ENCODE measurements at places on chromosomes 1 and 21. TPM values are rescaled to one million over a fixed set of nuclear protein-coding genes. Genes with fewer than 3 reads are reported as not detected.

- DNase-seq: no peak
Observed at GRCh38 chr1:220113136-220113695, 19.3 kb downstream of the IARS2 start.

GRCh38 chr1:106038260-106038659, 1018.2 kb upstream of the PRMT6 start:
- no peak for DNase-seq

DNA sequence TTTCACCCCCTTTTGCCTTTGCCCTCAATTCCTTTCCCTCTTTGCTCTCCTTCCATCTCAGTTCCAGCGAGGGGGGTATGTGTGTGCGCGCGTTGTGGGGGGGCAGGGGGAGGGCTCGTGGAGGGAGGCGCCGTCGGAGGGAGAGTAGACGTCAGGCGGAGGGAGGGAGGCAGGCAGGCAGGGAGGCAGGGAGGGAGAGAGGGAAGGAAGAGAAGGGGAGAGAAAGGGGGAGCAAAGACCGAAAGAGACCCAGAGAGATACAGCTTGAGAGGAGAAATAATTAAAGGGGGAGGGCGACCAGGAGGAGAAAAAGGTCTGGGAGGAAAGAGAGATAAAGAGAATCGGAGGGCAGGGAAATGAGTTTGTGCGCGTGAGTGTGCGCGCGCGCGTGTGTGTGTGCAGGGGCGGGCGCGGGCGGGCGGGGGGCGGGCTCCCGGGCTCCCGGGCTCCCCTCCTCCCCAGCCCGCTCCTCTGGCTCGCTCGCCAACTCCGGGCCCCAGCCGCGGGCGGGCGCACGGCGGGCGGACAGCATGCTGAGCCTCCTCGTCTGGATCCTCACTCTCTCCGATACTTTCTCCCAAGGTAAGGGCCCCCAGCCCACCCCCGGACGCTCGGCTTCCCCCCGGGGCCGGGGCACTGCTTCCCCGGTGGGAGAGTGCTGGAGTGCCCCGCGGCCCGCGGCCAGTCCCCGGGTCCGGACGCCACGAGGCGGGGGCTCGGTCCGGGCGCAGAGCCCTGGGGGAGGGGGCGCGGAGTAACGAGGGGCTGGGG, at the start of gene KIRREL1:
Gene KIRREL1 (plus strand): TSS at position 499 of the 771 bp plus-strand sequence. CDS start 32 bp downstream, at position 531.
- peak; percentile 66 for DNase-seq

- DNase-seq: no peak
Observed at GRCh38 chr21:38769191-38769780, 36.4 kb upstream of the ETS2 start.

- DNase-seq: no peak
Observed at GRCh38 chr1:18058206-18058921, 49.2 kb upstream of the IGSF21 start.

DNA sequence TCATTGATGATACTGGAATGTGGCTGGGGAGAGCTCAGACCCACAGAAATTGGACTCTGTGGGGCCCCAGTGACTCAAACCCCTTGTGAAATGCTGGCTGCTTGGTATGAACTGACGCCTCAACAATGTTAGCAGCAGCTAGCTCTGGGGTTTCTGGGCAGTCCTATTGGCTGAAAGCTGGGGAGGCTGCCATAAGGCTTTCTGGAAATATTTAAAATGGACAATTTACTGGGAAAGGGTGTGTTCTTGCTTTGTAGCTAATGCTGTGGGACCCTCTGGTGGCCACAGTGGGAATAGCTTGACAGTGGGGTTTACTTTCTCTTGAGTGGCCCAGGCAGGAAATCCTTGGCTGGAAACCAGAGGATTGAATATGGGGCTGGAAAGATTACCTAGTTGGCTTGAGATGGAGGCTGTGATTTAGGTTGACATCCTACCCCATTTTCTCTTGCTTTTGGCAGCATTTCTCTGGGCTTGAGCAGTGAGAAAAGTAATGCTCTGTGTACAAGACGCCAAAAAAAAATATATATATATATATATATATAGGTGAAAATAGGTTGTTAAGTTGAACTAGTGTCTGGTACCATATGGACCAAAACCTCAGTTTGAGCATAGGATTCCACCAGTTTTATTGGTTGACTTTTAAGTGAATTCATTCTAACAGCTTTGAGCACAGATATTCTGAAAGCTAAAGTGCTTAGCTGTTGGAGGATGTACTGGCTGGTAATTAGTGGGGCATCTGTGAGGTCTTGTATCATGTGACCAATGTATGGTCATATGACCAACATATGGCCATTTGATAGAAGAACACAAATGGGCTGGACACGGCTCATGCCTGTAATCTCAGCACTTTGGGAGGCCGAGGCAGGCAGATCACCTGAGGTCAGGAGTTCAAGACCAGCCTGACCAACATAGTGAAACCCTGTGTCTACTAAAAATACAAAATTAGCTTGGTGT, 8.2 kb upstream of the S100A10 start:
- DNase-seq: peak; percentile 85

- DNase-seq: no peak
Observed at GRCh38 chr1:188402986-188403385, 1574.2 kb downstream of the PLA2G4A start.

DNA sequence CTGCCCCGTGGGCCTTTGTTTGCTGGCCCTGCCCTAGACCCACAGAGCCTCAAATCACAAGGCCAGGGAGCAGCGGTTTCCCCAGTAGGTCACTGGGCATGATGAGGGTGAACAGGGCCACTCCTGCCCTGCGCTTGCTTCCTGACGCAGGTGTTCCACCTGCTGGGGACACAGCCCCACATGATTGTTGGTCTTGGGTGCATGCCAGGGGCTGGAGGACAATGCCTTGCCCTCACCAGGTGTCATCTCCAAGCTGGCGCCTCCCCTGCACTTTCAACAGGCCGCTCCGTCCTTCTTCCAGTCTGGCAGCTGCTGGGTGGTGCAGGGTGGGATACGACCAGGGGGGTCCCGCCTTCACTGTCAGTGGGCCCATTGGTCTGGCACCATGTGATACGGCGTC, 24.3 kb downstream of the IL10RB start:
- no peak for DNase-seq

DNA sequence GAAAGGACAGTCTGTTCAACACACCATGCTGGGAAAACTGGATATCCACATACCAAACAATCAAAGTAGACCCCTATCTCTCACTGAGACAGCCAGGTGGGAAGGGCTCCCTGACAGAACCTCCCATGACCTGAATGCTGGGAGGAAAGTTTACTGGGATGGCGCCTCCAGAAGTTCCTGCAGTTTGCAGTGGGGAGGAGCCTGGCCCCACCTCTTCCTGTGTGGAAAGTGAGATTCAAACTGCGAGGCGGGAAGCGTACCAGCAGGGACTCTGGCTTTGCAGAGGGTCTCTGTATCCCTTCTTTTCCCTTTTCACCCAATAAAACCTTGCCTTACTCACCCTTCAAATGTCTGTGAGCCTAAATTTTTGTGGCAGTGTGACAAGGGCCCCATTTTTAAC, 190.7 kb downstream of the HHIPL2 start:
- DNase-seq: no peak

DNA sequence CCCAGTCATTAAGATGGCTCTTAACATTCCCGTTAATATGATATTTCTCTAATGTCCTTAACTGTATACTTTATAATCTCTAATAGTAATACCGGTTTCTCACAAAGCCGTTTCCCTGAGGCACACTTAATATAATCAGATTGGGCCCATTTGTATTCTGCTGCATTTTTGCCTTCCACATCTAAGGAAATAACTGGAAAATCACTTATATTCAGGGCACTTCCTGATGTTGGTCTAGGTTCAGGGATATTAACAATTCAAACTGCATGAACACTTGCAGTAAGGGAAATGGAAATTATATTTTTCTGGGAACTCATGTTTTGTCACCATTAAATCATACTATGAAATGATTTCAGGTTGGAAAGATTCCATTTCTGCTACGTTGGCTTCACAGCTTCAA, 119.8 kb downstream of the TPR start:
- DNase-seq: no peak

DNA sequence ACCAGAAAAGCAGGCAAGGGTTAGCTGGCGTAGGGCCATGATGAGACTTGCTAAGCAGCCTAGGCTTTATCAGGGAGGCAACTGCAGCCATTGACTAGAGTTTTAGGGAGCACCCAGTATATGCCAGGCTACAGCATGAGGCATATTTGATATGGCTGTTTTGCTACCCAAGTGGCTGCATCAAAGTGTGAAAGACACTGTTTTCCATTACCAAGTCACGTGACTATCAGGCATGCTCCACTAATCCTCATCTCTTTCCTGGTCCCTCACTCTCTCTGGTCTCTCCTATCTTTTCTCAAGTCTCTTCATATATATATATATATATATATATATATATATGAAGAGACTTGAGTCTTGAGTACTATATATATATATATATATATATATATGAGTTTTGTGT, 206.7 kb upstream of the POU3F1 start:
- DNase-seq: no peak

DNA sequence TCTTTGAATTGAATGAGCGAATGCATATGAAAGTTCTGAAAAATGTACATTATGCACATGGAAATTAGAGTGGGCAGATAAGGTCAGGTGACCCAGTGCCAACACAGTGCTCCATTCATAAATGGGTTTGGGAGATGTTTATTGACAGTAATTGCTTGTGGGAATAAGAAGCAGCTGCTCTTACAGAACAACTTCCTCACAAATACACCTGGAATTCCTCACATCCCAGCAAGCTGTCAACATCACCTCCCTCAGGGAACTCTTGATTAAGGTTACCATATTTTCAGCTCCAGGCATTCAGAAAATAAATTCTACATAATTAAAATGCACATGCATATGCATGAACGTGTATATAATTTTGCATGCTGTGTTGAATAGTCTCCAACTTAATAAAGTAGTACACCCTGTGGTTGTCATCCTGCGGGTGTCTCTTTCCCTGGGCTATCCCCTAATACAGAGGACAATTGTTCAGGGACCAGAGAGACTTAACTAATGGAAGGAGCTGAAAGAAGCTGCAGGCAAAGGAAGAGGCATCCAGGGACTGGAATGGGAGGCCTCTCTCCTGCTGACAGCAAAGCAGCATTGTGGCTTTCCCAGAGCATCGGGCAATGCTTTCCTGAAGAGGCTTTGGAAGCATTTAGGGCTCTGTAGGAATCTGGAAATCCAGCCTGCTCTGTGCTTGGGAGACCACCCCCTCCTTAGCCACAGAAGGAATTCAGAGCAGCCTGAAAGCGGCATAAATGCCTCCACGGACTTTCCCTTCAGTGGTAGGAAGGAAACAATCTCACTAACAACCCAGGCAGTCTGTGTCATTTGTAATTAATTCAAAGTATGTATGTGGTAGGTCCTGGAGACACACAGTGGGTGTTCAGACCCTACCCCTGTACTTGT, 55.2 kb upstream of the GNG12 start:
- DNase-seq: no peak

DNA sequence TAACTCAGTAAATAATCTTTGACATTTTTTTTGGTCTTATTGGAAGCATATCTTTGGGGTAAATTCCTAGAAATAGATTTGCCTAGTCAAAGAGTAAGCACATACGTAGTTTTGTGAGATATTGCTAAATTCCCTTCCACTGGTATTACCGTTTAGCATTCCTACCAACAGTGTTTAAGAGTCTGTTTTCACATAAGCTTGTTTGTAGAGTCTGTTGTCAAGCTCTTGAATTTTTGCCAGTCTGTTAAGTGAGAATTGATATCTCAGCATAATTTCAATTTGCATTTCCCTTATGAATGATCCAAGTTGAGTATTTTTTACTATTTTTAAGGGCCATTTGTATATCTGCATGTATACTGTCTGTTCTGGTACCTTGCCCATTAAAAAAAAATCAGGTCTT, 37.0 kb upstream of the MPC2 start:
- DNase-seq: no peak

DNA sequence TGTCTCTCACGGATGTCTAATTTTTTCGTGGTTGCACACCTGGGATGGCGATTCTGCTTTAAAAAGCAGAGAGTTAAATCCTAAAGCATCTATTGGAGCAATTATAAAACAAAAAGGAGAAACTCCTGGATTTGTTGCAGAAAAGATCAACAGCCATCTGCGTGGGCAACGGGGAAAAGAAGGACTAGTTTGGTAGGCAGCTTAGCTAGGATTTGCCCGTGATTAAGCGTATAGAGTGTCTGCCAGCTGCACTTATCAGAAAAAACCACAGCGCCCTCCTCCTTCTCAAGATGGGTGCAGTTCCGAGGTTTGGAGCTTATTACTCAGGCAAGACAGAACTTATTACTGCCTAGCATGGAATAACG, 526 bp upstream of the SLC25A24 start:
- no peak for DNase-seq

- DNase-seq: no peak
Observed at GRCh38 chr1:222552882-222553281, 5.0 kb upstream of the HHIPL2 start.

DNA sequence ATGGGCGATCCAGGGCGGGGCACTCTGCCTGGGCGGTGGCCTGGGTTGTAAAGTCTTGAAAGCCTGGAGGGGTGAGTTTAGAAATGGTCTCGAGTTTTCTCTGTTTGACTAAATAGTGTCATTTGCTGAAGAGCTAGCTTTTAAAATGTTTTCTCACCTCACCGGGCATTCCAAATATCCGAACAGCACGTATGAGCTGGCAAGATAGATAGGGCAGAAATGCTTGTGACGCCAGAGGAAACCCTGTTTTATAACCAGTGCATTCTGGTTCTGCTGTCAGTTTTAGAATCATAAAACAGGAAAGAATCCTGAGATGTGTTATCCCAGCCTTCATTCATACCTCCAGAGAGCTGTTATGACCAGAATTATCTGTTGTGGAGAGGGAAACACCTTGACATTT, 725 bp downstream of the RTCA start:
- DNase-seq: no peak

GRCh38 chr1:46131712-46132528, 509 bp downstream of the PIK3R3 start:
- peak; percentile 25 for DNase-seq

GRCh38 chr1:211305044-211305443, 21.6 kb upstream of the TRAF5 start:
- no peak for DNase-seq

DNA sequence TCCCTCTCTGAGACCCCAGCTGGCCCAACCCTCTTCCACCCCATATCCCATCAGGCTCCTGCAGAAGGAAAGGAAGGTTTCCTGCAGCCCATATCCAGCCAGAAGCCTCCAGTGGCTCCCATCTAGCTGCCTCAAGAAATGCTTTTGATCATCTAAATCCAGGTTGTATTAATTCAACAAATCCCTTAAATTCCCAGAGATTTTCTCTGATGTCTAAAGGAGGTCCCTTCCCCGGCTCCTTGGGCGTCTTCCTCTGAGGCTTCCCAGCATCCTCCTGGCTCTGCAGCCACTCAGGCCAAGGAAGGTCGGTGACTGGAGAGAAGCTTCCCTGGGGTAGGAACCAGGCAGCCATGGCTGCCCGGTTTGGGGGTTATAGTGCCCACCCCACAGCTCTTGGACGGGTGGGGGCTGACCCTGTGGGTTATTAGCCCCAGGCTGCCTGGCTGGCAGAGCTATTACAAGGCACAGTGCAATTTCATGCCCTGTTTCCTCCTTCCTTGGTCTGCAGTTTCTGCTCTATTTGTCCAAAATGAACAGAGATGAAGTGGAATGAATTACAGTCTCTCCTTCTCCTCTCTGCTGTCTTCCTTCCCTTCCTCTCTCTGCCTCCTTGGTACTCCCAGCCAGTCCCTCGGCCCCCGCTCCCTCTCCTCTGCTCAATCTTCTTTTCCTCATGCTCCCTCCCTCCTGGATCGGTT, 34.8 kb upstream of the DISP3 start:
- DNase-seq: no peak

GRCh38 chr21:45001134-45002095, 61.6 kb downstream of the SLX9 start:
- DNase-seq: peak; percentile 78

The DEPDC1 gene
- polyA plus RNA-seq: 0.04 TPM

The NTMT2 gene
- polyA plus RNA-seq: 1.1 TPM

The CELSR2 gene
- 2.1 TPM for polyA plus RNA-seq

The LORICRIN gene
- polyA plus RNA-seq: not detected

The AVPR1B gene
- polyA plus RNA-seq: not detected

The FHAD1 gene
- not detected for polyA plus RNA-seq

The AIRE gene
- not detected for polyA plus RNA-seq

The ADORA3 gene
- 1.5 TPM for polyA plus RNA-seq
